ENCODE measurements at places on chromosomes 1 and 21.

DNA sequence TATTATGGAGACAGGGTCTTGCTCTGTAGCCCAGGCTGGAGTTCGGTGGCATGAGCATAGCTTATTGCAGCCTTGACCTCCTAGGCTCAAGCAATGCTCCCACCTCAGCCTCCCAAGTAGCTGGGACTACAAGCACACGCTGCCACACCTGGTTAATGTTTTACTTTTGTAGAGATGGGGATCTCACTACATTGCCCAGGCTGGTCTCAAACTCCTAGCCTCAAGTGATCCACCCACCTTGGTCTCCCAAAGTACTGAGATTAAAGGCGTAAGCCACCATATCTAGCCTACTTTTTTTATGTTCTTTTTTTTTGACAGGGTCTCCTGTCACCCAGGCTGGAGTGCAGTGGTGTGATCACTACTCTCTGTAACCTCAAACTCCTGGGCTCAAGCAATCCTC, 5.9 kb upstream of the BCL2L15 start:
- no peak for DNase-seq

DNA sequence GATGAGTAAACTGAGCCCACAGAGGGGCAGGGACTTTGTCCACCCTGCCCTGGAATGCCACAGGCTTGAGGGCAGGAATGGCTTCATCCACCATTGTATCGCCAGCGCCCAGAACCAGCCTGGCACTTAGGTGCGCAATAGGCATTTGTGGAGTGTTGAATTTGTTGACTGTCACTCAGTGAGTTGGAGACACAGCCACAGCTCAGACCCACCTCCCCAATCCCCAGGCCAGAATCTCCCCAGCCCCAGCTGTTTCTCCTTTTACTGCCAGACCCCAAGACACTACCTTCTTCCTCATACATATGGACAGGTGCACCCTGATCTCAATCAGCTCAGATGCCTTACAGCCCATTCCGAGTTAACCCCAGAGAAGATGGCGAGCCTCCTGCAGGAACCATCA, 674.5 kb downstream of the MATN1 start:
- DNase-seq: no peak

DNA sequence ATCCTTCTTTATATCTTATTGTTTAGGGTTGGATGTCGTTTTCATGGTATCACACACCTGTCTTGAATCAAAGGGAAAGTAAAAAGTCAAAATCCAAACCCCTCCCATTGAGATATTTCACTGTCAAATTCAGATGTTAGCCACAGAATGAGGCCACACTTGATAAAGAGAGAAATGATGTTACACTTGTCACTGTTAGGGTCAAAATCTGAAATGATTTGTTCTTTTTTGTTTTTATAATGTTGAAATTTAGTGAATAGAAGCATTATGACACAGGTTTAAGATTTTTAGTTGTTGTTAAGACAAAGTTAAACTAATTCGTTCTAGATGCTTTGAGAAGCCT, 13.1 kb downstream of the NFIA start:
- no peak for DNase-seq

DNA sequence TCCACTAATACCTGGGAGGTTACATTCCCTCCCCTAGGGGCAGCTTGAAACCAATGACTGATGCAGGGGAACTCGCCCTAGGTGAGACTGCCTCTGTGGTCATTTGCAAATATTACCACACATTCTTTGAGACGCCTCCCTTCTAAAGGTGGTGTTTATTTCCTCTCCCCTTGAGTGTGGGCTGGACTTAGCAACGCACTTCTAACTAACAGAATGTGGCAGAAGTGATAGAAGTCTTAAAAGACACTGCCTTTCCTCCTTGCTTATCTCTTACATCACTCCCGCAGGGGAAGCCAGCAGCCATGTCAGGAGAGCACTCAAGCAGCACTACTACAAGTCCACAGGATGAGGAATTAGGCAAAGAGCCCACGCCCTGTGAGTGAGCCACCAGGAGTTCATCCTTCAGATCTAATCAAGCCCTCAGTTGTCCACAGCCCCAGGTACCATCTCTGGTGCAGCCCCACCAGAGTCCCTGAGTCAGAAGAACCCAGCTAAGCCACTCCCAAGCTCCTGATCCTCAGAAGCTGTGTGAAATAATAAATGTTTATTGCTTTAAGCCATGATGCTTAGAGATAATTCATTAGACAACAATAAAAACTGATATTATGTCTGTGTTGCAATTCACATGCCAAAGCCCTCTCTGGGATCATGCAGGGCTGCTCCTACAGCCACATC, 14.8 kb upstream of the MATN1 start:
- DNase-seq: no peak

- no peak for DNase-seq
These were observed 137.1 kb upstream of the KLHDC7A start for GRCh38 chr1:18343581-18343980.

DNA sequence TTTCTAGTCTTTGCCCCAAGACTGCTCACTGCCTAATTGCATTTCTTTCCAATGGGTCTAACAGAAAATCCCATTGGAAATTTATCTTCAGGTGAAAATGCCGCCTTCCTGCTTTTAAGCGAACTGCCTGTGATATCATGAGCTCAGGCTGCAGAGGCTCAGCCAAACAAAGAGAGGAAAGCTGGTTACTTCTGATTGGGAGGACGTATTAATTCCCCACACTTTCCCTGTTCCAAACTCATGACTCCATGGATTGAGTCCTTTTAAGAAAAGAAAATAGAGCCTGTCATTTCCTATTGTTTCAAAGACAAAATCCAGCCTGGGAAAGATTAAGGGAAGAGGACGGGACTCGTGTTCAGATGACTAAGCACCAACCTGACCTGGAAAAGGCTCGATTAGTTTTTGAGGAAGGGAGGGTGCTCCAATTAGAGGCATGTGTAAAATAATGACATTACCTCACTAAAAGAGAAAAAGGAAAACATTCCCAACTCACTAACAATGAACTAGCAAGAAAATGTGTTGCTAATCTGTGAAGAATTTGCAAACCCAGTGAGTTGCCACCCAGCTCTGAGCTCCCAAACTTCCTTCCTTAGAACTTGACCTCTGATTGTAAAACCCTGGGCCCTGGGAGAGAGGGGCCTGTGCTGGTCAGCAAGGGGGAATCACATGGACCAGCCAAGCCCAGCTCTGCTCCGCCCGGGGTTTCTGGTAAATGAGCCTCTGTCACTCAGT, 61.2 kb downstream of the TCP10L start:
- no peak for DNase-seq

GRCh38 chr1:184843732-184844495, 89.3 kb upstream of the EDEM3 start:
- DNase-seq: peak; percentile 63

GRCh38 chr1:206495493-206496046, 11.8 kb upstream of the RASSF5 start:
- no peak for DNase-seq

DNA sequence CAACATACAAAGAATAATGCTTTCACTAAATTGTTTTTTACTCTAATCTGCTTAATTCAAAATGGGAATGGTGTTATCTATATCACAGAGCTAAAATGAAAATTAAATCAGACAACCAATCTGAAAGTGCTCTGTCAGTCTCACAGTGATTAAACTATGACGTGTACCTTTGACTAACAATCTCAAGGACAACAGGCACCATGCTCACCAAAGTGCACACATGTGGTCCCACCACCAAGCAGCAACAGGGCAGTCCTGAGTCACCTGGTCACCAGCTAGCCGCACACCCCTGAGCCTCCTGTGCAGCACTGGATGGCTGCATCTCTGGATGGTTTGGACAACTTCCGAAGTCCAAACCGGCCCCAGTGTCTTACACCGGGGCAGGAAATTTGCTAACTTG, 54.5 kb upstream of the NADK start:
- no peak for DNase-seq

DNA sequence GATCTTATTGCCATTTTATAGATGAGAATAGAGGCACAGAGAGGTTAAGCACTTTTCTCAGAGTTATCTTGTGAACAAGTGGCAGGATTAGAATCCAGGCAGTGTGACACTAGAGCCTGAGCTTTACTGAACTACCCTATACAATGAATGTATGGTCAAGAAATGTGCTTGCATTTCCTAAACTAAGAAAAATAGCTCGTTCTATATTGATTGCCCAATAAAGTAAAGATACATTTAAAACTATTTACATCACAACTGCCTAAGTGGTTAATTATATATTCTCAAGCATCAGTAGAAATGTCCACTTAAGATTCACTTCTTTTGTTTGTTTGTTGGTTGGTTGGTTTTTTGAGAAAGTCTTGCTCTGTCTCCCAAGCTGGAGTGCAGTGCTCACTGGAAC, 91.6 kb downstream of the ZFYVE9 start:
- no peak for DNase-seq

- no peak for DNase-seq
These were observed 2.3 kb upstream of the LCE1A start for GRCh38 chr1:152824964-152825363.

DNA sequence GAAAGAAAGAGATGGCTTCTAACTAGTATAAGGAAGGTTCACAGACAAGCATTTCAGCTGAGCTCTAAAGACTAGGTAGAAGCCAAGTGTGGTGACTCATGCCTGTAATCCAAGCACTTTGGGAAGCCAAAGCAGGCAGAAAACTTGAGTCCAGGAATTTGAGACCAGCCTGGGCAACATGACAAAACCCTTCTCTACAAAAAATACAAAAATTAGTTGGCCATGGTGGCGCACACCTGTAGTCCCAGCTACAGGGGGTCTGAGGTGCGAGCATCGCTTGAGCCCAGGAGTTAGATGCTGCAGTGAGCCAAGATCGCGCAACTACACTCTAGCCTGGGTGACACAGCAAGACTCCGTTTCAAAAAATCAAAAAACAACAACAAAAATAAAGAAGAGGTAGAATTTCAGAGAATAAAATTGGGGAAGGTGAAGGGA, 27.8 kb downstream of the FBXO42 start:
- DNase-seq: no peak

GRCh38 chr21:45611939-45612664, 31.4 kb upstream of the PCBP3 start:
- no peak for DNase-seq

DNA sequence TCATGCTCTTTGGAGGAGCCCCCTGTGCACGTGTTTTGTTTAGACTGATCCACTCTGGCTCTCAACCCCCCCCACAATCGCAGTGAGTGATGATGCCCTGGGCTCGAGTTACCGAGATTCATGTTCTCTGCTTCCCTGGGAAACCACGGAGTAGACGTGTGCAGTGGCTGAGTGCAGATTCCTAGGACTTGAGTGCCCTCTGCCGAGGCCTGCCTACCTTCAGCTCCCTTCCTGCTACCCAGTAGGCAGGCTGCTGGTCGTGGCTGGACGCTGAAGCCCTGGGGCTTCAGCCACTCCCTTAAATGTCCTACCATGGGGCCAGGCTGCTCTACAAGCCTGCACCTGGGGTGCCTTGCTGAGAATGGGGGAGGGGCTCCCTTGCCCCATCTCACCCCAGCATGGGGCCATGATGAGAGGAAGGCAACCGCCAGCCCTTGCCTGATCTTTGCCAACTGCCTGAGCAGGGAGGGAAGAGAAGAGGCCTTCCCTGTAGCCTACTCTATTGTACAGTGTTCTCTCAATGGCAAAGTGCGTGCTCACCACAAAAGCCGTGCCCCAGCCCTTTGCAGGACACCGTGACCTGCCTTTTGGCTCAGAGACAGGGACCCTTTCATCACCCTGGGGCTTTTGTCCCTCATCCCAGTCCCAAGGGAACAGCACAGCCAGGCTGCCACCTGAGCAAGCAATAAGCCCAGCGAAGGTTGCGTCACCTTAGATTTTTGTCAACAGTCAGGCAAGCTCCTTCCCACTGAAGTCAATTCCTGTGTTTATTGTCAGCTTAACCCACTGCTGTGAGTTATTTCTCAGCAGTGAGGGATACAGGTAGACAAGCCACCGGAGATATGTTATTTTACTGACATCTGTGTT, 4.1 kb upstream of the GRIK3 start:
- no peak for DNase-seq

DNA sequence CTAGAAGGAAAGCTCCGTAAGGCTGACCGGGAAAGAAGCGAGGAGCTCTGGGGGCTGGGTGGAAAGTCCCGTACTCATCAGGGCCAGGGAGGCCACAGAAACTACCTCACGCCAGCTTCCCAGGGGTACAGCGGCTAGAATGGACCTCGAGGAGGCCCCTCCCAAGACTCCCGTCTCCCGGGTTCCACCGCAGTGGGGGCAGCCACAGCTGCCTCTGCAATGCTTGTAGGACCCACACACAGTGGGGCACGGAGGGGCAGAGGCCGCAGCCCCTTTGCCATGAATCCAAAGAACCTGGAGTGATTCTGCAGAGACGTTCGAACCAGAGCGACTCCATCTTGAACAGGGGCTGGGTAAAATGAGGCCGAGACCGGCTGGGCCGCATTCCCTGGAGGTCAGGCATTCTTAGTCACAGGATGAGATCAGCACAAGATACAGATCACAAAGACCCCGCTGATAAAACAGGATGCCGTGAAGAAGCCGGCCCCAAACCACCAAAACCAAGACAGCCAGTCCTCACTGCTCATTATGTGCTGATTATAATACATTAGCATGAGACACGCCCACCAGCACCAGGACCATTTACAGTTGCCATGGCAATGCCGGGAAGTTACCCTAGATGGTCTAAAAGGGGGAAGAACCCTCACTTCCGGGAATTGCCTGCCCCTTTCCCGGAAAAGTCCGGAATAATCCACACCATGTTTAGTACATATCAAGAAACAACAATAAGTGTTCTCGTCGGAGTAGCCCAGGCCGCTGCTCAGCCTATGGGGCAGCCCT, 1.6 kb upstream of the ANKRD65 start:
- no peak for DNase-seq

DNA sequence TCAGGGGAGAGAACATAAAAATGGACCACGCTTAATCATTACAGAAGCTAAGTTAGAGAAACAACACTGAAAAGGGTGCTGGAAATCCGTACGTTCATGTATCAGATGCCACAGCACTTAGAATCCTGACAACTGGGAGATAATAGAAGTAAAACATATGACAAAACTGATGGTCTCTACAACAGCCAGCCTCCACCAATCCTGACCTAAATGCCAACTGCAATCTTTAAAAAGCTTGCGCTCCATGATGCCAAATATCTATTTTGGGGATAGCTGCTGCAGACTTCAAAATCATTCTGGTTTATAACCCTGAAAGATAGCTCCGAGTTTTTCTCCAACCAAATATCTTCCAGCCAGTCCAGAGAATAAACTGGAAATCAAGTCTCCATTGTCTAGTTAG, 178.3 kb downstream of the RERE start:
- DNase-seq: no peak

GRCh38 chr1:37434292-37435225, 39.8 kb upstream of the ZC3H12A start:
- peak; percentile 85 for DNase-seq

GRCh38 chr1:100037927-100038659, 68.3 kb downstream of the SLC35A3 start:
- peak; percentile 89 for DNase-seq

- no peak for DNase-seq
These were observed 97.4 kb downstream of the LACTBL1 start for GRCh38 chr1:22875241-22875640.
